ENCODE measurements at places on chromosomes 2 and 18.
A peak's percentile ranks its signal among the peaks of the same experiment; 100 is the strongest.

DNA sequence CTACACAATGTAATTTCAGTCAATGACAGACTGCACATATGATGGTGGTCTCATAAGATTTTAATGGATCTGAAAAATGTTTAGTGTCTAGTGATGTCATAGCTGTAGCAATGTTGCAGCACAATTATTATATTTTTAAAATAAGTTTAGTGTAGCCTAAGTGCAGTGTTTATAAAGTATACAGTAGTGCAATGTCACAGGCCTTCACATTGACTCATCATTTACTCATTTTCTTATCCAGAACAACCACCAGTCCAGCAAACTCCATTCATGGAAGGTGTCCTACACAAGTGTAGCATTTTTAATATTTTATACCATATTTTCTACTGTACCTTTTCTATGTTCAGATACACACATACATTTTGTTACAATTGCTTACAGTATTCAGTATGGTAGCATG lies 663.1 kb downstream of the ERBB4 start:
- DNase-seq, result no peak

GRCh38 chr2:146927080-146927711 lies 917.6 kb upstream of the ACVR2A start:
- DNase-seq, result no peak

GRCh38 chr2:180376066-180376465 lies 369.0 kb upstream of the CWC22 start:
- DNase-seq, result no peak

GRCh38 chr2:170070778-170071177 lies 107.2 kb upstream of the MYO3B start:
- DNase-seq, result no peak

GRCh38 chr2:46977899-46978298 lies 62.3 kb upstream of the MCFD2 start:
- no peak for DNase-seq

- DNase-seq, result no peak
These were observed 263.8 kb downstream of the TCF4 start for GRCh38 chr18:55324166-55324565.

GRCh38 chr2:202184557-202184956 lies 53.8 kb downstream of the SUMO1 start:
- no peak for DNase-seq

DNA sequence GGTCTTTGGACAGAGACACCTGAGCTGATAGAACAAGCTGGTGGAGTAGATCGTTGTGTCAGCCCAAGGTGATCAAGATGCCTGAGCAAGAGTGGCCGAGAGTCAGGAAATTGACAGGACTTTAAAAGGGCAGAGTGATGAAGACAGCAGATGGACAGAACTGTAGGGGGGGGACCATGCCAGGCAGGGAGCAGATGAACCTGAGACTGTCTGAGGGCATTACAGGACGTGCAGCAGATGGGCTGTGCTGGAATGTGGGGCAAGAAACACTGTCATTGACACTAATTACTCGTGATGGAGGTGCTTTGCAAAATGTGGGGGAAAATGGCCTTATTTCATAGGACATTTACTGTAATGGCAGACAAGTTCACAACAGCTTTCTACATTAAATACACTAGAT lies 225.0 kb downstream of the THSD7B start:
- no peak for DNase-seq

GRCh38 chr2:88913280-88913679 lies 221.8 kb downstream of the RPIA start:
- no peak for DNase-seq

GRCh38 chr2:224772494-224772893 lies 56.3 kb upstream of the CCDC195 start:
- DNase-seq, result no peak

DNA sequence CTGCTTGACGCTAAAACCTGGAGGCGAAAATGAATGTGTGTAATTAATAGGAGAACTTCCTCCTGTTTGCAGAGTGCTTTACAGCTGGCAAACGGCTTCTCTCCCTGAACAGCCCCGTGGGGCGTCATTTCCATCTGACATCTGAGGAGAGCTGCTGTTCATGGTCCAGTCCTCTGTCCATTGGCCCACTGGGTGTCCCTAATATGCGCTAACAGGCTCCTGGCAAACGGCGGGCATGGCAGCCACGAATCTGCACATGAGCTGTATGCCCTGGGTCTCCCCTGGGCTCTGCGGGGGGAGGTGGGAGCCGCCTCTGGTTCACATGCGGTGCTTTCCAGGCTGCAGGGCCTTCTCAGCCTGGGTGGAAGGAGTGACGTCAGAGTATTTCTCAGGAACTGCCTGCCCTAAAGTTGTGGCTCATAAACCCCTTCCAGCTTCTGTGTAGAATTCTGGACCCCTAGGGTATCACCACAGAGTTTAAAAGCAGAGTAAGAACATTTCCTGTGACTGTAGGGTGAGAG lies 73.2 kb downstream of the LRRFIP1 start:
- DNase-seq, result peak; percentile 78

DNA sequence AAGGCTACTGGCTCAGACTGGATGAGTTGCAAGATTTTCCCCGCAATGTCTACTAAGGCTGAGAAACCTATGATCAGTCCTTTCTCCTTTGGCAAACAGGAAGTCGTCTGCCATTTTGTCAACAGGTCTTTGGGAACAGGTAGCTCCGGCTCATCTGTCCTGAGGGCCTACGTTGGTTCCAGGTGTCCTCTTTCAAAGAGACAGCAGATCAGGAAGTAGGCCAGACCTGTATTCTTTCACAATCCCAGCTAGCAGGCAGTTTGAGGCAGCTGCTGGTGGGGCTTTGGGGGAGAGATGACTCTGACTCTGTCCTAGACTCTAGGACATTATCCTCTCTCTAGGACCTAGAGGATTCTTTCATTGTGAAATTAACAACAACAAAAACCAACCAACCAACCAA lies 98.6 kb downstream of the ACTR2 start:
- no peak for DNase-seq

DNA sequence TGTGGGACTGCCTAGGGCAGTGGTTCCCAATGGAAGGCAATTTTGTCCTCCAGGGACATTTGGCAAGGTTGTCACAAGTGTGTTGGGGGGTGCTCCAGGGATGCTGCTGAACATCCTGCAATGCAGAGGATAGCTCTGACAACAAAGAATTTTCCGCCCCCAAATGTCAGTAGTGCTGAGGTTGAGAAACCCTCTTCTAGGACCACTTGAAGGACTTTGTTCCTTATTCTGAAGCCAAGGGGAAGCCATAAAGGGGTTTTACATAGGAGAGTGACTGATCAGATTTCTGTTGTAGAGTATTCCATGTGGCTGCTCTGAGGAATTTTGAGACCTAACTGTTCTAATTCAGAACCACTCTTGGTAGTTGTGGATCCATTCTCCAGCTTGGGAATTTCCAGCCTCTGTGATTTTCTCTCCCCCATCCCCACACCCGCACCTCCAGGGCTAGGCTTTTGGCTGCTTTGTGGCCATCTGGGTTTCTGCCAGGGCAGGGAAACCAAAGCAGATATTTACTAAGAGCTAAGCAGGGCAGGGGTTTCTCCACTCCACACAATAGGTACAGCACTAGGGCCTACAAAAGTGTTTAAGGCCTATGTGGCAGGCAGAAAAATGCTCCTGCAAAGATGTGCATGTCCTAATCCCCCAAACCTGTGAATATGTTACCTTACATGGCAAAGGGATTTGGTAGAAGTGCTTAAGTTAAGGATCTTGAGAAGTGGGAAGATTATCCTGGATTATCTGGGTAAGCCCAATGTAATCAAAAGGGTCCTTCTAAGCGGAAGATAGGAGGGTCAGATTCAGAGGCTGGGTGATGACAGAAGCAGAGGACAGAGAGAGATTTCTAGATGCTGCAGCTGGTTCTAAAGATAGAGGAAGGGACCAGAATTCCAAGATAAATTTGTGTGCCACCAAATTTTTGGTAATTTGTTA lies 135.4 kb downstream of the TMEM17 start:
- no peak for DNase-seq

- no peak for DNase-seq
These were observed 1563.1 kb downstream of the LRP1B start for GRCh38 chr2:140567734-140568133.

DNA sequence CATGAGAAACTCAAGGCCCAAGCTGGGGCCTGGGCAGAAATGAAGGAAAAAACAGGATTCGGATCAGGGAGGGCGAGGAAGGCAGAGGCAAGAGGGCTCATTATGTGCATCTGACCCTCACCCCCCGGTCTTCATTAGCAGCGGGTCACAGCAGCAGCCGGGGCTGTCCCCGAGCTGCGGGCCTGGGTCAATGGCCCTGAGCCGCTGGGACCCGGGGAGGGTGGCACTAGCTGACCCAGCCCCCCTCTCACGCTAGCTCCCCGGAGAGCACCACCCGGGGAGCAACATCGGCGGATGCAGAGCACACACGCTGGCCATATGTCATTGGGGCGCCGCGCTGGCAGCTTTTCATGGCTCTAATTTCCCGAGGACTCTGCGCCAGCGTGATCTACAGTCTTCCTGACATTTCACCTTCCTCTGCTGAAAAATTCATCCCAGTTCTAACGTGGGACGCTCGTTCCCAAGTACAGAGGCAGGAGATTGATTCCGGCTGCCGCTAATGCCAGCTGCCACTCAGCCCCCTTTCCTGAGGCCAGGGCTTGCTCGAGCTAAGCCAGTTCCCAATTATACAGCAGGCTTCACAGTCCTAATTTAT lies 63.7 kb downstream of the EIPR1 start:
- no peak for DNase-seq

- no peak for DNase-seq
These were observed 473.3 kb downstream of the FBXO15 start for GRCh38 chr18:73674125-73674865.

DNA sequence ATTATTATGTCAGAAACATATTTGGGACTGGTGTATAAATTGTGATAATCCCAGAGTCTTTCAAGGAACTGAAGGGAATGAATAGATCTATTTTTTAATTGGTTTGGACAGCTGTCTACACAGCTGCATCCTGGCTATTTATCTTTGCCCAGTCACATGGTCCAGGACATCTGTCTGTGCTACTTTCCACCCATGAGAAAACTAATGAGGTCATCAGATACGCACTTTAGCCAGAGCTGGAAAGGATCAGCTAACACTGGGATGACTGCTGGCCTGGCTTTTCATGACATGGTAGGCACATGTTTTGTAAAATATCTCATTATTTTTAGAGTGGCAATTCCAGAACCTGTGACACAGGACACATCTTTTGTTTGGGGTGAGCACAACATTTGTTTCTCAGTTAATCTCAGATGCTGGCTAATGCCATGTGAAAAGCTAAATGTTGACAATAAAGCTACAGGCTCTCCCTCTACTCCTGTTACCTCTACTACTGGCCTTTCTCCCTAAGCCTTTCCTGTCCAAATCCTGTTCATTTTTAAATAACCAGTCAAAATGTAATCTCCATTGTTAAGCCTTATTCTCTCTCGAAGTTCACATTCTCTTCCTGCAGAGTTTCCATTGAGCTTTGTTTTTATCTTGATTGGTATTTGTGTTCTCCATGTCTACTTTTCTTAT lies 500.7 kb downstream of the RIT2 start:
- DNase-seq, result no peak

DNA sequence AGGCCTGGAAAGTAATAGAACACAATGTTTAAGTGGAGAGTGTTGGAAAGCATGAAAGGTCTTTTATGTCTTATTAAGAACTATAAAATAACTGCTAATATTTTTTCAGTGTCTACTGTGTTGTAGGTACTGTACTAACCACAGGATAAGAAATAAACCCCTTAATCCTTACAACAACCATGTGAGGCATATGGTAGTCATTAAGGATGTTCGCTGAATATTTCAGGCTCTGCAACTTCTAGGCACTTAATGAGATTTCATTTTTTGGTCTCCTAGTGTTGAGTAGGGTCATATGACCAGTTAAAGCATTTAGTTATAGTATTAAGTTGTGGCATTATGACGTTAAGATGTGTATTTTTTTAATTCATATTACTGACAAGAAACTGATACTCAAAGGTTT lies 346.6 kb upstream of the KCNH7 start:
- DNase-seq, result no peak

GRCh38 chr2:230505162-230505561 lies 89.2 kb downstream of the SP100 start:
- no peak for DNase-seq

- DNase-seq, result no peak
These were observed 551.1 kb downstream of the TNS1 start for GRCh38 chr2:217451666-217452065.

- DNase-seq, result no peak
These were observed 8.4 kb downstream of the HOXD3 start for GRCh38 chr2:176165370-176166050.

GRCh38 chr2:131076707-131077106 lies 16.6 kb downstream of the FAM168B start:
- DNase-seq, result no peak

GRCh38 chr2:137539336-137539735 lies 424.9 kb upstream of the HNMT start:
- no peak for DNase-seq

GRCh38 chr2:191777351-191777750 lies 69.5 kb downstream of the CAVIN2 start:
- no peak for DNase-seq

GRCh38 chr18:53990485-53990884 lies 234.0 kb downstream of the MBD2 start:
- DNase-seq, result no peak

DNA sequence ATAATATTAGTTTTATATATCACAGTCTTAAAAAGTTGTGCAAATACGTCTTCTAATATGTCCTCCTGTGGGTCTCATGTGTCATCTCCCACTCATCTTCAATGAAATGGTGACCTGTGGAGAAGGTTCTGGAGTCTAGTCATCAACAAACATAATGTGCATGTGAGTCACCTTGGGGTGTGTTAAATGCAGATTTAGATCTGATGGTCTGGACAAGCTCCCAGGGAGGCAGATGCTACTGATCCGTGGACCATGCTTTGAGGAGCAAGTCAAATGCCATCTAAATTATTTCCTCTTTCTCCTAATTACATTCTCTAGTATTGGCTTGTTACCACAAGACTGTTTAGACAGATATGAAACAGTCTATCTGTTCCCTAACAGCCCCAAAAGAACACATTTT lies 210.9 kb downstream of the CD226 start:
- DNase-seq, result no peak

DNA sequence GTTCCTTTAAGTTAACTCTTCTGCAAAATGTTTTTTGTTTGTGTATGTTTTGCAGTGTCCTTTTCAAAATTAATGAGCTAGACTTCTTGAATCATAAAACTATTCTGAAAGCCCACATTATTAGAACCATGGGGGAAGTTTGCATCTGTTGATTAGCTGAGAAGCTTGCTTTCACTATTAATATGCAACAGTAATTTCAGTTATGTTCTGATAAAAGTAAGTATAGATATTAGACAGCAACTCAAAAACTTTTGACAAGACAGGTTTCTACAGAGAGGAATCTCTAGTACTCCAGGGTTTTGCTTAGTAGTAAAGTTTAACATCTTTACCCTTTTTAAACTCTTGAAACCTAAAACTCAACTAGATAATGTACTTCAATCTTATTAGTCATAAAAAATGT lies 147.8 kb downstream of the UBE2E3 start:
- DNase-seq, result no peak

DNA sequence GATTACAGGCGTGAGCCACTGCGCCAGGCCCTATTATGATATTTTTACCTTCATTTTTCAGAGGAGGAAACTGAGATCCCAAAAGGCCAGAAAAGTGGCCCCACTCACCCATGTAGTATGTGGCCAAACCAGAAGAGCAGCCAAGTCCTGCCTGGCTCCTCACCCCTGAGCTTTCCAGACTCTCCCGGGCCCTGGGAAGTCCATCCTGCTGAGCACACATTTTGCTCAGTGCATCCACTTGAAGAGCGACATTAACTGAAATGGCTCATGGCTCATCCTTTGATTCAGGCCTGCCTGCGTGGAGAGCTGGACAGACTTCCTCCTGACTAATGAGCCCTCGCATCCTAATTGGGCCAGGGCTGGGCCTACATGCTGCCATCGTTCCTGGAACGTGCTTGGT lies 9.5 kb upstream of the NGEF start:
- DNase-seq, result no peak

- no peak for DNase-seq
These were observed 1.5 kb downstream of the KIF1A start for GRCh38 chr2:240818293-240819125.

Measured in stimulated activated CD8-positive, alpha-beta memory T cell treated with anti-CD3 and anti-CD28 coated beads, Interleukin-4, amount 100 ng/mL, for 4 hours (primary cell).